EL (cell line): ENCODE measurements at places on chromosomes 4 and X.

- DNase-seq = no peak
Measured at GRCh38 chr4:111780965-111781364, 364.3 kb upstream of the FAM241A start.

DNA sequence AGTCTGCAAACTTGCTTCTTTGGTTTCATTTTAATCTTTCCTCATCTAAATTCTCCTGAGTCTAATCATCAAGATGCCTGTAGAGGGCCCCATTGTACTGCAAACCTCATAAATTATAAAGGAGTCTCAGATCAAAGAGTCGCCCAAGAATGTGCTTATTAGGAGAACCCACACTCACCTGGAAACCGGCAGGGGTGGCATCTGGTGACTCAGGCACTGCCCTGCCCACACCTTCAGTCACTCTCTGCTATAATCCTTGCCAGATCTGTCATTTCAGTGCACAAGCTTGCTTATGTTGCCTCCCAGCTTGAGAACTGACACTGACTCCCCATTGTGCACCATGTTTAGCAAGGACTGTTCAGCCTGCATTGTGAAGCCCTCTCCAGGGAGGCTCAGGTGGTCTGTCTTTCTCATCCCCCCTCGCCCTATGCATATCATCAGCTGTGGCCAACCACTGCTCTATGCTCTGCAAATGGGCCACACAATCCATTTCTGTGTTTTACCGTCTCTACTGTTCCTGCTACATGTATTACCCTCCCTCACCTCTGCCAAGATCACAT lies 12.4 kb downstream of the EPGN start:
- DNase-seq = peak; percentile 70

- DNase-seq = no peak
Measured at GRCh38 chr4:78120144-78120880, 63.2 kb downstream of the FRAS1 start.

GRCh38 chr4:115418635-115419396 lies 305.4 kb upstream of the NDST4 start:
- DNase-seq = no peak

DNA sequence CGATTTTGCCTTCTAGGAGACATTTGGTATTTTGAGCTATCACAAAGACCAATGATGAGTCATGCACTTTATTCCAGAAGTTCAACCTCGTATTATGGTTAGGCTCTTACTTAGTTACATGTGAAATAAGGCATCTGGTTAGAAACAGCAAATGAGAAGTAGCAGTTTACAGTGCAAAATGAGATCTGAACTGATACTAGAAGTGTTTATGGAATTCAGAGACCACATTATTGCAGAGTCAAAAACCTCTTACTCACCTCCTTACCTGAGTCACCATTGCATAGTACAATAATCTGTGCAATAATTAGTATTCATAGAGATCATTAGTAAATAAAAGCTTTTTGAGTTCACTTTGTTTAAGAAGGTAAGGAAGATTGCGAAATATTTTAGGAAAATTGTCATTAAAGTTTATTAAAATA lies 38.7 kb downstream of the SEC24B start:
- DNase-seq = peak; percentile 47

DNA sequence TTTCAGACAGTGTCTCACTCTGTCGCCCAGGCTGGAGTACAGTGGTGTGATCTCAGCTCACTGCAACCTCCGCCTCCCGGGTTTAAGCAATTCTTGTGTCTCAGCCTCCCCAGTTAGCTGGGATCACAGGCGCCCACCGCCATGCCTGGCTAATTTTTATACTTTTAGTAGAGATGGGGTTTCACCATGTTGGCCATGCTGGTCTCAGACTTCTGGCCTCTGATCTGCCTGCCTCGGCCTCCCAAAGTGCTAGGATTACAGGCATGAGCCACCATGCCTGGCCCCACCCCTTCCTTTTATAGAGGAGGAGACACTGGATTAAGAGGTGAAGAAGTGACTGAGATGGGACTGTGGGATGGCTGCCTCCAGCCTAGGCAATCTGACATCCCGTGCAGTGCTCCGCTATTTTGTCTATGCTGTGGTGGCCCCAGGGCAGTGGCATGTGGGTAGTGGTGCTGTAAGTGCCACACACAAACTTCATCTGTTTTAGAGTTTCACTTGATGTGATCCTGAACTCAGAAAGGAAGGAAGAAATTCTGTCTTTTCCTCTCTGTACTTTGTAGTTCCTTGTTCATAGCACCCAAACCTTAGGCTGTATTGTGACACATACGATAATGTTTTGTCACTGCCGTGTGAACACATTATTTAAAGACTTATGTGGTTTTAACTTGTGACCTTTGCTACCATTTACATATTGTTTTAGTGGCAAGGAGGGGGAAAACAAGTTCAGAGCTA lies 48.9 kb downstream of the FNIP2 start:
- no peak for DNase-seq

DNA sequence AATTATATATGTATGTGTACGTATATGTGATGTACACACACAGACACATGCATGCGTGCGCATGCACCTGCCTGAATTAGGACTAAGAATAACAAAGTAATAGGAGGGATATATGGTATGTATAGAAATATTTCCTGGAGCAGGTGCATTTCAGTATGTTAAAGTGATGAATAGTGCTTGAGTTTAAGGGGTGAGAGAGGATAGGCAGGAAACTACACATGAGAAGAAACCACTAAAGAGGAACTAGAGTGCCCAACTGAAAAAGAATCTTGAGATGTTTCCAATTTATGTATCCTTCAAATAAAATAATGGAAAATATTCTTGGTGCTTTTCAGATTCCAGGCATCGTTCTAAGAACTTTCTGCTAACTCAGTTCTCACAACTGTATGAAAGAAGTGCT lies 52.6 kb upstream of the UNC5C start:
- no peak for DNase-seq

- DNase-seq = no peak
Measured at GRCh38 chr4:30815685-30816084, 95.5 kb downstream of the PCDH7 start.

DNA sequence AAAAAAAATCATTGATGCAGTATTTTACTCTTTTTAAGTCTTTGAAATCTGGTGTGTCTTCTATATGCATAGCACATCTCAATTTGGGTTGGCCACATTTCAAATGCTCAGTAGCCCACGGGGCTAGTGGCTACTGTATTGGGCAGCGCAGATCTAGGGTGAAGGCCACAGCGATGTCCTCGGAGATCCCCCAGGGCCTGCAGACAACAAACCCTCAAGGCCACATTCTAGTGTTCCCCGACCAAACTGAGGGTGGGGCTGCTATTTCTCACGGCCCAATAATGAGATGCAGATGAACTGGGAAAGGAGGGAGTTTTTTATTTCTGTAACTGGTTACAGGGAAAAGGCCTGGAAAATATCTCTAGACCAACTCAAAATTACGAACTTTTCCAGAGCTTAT lies 23.6 kb downstream of the NYX start:
- DNase-seq = no peak
